HTR-8/SVneo (cell line): ENCODE measurements at places on chromosomes 12 and 14.

- no peak for DNase-seq
Observed at GRCh38 chr12:24668563-24668962, 280.3 kb downstream of the BCAT1 start.

DNA sequence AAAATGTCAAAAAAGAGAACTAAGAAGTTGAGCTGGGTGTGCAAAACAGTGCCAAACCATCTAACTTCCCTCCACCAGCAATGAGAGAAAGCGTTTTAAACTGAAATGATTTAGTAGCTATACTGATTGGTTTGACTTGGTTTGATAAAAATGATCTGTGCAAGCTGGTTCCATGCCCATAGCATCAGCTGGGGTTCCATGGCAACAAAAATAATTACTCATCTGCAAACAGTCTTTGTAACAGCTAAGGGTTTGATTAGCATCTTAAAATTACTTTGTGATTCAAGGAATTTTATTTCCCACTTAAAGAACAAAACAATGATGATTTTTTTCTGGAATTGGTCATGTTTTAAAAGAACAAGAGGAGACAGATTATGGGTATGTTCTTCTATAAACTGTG is 15.0 kb upstream of the BICD1 start:
- no peak for DNase-seq

DNA sequence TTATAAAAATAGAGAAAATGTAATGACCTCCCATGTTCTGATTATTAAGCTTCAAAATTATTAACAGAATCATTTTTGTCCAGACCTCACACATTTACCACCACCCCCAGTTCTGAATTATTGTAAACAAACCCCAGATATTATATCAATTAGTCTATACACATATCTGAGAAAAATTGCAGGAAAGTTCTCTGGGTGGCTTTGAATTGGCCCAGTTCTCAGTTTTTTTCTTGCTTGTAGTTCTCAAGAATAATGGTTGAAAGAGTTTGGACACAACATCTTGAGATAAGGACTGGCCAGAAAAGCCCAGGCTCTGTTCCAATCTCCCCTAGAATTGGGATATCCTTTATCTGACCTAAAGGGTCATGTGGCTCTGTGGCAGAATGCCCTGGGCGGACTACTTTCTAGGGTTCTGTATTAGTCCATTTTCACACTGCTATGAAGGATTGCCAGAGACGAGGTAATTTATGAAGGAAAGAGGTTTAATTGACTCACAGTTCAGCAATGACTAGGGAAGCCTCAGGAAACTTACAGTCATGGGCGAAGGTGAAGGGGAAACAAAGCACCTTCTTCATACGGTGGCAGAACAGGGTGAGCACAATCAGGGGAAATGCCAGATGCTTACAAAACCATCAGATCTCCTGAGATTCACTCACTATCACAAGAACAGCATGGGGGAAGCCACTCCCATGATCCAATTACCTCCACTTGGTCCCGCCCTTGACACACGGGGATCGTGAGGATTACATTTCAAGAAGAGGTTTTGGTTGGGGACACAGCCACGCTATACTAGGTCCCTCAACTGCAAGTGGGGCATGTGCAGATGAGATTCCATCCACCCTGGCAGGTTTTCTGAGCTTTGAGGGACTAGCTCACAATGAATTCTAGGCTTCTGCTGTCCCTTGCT is 1504.6 kb upstream of the FLRT2 start:
- DNase-seq = no peak

GRCh38 chr14:31174433-31174832 is 33.2 kb downstream of the HECTD1 start:
- no peak for DNase-seq

DNA sequence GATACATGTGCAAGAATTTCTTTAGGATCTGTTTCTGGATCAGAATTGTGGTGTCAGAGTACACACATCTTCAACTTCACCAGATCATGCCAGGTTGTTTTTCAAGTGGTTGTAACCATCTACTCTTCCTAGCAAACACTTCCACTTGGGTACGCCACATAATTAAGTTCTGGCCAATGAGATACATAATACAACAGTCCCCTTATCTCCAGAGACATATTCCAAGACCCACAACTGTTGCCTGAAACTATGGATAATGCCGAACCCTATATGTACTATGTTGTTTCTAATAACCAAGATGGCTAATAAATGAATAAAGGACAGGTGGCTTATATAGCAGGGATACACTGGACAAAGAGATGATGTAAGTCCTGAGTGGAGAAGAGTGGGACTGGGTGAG is 2.5 kb upstream of the CHPT1 start:
- no peak for DNase-seq

DNA sequence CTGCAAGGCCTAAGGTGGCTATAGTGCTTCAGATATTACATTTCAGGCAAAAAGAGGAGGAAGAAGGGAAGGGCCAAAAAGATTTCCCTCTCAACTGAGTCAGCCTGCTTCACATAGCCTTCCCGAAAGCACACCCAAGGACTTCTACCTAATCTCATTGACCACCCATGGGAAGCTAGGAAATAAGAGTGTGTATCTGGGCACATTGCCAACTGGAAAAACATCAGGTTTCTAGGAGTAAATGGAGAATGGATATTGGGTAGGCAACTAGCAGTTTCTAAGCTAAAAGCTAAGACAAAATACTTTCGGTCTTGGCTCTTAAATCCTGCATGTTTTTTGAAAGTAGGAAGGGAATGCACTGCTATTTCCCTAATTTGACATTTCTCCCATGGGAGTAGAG is 221.7 kb upstream of the GRIP1 start:
- no peak for DNase-seq

DNA sequence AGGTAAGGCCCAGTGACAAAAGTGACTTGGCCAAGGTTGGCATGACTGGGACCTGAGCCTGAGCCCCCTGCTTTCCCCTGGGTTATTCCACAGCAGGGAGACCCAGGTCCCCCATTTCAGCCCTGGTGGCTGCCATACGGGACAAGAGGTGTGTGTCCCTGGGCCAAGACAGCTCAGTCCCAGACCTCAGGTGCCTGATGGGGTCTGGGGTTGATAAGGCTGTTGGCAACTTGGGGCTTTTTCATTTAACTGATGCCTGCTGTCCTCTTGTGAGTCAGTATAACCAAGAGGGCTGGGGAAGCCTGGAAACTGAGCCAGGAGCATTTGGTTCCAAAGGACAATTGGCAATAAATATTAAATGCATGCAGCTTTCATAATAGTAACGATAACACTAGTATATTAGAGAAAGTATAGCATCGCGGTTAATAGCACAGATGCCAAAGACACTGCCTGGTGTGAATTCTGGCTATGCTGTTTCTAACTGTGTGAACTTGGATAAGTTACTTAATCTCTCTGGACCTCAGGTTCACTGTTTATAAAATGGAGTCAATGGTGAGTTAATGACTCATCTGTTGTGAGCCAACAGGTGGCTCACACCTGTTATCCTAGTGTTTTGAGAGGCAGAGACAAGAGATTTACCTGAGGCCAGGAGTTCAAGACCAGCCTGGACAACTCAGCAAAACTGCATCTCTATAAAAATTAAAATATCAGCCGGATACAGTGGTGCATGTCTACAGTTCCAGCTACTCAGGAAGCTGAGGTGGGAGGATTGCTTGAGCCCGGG is 898 bp downstream of the SDSL start:
- no peak for DNase-seq

GRCh38 chr12:574475-575128 is 88.6 kb downstream of the NINJ2 start:
- no peak for DNase-seq

DNA sequence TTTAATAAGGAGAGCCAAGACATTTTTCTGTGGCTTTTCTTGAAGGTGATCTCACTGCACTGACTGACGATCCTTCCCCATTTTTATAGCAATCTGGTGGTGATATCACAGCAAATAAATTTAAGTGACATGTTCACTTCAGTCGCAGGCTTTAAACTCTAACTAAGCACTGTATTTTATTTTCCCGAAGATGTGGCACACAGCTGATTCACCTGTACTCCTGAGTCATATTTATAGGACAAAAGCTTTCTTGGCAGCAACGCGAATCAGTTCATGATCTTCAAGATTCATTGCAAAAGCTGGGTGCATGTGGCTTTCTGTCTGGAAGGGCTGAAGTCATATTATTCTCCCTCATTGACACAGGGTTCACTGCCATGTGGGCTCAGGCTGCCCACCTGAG is 79.8 kb upstream of the TUNAR start:
- DNase-seq = no peak

DNA sequence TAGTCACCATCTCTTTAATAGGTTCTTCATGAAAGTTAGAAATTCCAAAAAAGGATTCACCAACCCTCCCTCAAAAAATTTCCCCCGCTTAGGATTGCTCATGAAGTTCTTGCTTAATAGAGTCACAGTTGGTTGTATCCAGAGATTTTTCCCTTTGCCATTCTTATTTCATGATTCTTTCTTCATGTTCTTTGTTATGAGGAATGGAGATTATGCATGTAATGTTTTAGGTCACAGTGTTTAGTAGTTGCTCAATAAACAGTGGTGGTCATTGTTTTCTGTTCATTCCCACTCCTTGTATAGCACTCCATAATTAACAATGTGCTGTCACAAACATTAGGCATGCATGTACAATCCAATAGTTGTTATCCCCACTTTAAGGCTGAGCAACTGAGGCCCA is 51.2 kb upstream of the RTRAF start:
- DNase-seq = no peak

- no peak for DNase-seq
Observed at GRCh38 chr14:45680531-45680930, 427.5 kb upstream of the MIS18BP1 start.

DNA sequence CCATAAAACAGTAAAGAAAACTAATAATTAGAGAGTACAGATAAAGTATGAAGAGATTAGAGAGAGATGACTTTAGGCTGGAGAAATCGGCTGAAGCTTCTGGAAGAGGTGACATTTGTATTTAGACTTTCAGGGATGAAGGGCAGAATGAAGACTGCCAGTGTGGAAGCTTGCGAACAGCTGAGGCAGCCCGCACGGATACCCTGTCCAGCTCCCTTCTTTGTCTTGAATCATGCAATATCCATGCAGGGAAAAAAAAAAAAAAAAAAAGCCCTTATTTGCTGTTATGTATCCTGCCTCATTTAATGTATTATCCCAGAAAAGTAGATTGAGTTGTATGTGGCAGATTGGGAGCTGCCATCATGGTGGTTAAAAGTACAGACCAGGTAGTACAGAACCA is 331.8 kb downstream of the ZFP36L1 start:
- DNase-seq = no peak

DNA sequence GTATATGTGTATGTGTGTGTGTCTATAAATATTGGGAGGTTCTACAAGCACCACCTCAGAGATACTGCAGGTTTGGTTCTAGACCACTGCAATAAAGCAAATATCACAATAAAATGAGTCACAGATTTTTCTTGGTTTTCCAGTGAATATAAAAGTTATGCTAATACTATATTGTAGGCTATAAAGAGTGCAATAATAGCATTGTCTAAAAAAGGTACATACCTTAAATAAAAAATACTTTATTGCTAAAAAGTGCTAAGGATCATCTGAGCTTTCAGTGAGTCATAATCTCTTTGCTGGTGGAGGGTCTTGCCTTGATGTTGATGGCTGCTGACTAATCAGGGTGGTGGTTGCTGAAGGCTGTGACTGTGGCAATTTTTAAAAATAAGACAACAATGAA is 111.1 kb downstream of the VEZT start:
- DNase-seq = no peak

DNA sequence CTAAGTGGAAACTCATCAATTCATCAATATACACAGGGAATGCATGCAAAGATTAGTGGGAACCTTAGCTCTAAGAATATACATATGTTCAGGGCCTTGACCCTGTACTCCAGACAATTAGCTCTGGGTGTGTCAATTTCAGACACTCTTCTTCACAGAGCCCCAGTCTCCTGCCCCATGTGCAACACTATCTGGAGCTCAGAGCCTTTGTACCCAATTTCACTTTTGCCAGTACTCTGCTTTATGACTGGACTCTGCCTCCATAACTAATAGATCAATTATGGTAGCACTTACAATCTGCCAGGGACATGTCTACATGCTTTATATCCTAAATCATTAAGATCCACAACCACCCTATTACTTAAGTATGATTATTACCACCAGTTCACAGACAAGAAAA is 152.5 kb upstream of the PLEKHG7 start:
- DNase-seq = no peak

DNA sequence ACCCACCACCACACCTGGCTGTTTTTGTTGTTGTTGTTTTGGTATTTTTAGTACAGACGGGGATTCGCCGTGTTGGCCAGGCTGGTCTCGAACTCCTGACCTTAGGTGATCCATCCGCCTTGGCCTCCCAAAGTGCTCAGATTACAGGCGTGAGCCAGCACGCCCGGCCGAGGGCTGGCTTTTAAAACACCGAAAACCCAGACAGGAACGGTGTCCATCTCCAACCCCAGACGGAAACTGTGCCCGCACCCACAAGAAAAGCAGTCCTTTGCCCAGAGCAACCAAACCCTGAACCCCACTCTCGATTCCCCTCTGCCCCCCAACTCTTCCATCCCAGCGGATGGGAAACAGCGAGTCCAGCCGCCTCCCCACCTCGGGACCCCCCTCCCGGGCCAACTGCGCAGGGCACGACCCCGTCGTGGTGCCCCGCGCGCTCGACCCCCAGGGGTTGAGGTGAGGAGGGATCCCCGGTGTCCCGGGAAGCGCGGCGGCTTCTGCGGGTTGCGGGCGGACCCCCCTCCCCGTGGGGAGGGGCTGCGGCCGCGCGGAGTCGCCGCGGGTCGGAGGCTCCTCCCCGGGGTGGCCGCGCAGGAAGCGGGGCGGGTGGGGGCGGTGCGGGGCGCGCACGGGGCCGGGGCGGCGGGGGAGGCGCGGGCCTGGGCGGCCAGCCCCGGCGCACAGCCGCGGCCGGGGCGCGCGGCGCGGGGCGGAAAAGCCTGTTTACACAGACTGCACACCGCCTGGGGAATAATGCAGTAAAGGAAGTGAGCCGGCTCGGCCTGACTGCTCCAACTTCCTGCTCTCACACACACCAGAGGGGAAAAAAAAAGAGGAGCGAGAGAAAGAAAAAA is at the start of gene ELK3:
TSS of gene ELK3 (plus strand) at position 651 of the 851 bp plus-strand sequence.
- peak; percentile 37 for DNase-seq

DNA sequence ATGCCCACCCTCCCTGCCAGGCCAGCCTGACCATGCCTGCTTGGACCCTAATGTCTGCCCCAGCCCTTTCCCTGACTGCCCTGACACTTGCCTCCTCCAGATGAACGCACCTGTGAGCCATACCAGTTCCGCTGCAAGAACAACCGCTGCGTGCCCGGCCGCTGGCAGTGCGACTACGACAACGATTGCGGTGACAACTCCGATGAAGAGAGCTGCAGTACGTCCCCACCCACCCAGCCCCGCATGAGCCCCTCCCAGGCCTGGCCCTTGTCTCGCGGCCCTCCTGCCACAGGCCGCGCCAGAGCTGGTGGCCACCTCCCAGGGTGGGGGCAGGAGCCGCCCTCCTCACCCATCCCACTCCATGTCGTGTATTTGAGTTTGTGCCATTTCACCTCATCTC is 14.3 kb upstream of the NXPH4 start:
- no peak for DNase-seq

DNA sequence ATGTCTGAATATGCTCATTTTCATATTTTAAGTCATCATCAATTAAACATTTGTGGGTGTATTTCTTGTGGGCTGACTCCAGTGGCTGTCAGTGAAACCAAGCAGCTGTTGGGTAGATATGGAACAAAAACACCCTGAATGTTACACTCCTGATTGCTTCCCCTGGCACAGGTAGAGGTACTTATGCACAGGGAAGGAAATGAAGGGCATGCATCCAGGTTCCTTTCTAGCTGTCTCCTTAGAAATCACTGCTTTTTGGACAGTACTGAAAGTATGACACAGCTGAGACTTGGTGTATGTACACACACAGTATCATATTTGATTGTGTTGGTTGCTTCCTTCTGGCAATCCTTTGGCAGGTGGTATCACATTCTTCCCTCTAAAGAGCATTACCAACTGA is 1006.7 kb downstream of the DIO2 start:
- no peak for DNase-seq

- DNase-seq = no peak
Observed at GRCh38 chr14:61766151-61766550, 3.9 kb downstream of the SNAPC1 start.
